Epithelial cell of proximal tubule (primary cell): ENCODE measurements at places on chromosomes 7 and 10.
A peak's percentile ranks its signal among the peaks of the same experiment; 100 is the strongest.

DNA sequence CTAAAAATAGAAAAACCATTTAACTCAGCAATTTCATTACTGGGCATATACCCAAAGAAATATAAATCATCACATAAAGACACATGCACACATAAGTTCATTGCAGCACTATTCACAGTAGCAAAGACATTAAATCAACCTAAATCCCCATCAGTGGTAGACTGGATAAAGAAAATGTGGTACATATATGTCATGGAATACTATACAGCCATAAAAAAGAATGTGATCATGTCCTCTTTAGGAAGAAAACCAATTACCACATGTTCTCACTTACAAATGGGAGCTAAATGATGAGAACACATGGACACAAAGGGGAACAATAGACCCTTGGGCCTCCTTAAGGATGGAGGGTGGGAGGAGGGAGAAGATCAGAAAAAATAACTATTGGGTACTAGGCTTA, 36.0 kb upstream of the ACBD5 start:
- DNase-seq: no peak

DNA sequence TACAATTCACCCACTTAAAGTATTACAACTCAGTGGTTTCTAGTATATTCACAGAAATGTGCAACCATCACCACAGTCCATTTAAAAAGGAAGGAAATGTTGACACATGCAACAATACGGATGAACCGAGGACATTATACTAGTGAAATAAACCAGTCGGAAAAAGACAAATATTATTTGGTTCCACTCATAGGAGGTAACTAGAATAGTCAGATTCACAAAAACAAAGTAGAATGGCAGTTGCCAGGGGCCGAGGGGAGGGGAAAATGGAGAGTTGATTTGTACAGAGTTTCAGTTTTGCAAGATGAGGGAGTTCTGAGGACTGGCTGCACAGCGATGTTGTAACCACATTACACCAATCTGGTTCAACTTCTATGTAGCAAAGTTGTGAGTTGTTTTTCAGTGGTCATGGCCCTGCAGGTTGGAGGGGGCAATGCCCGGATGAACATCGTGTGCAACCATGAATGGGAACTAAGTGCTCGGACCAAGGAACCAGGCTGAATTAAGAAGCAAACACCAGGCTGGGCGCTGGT, 17.6 kb upstream of the TNPO3 start:
- no peak for DNase-seq

GRCh38 chr10:2543142-2543886, 524.0 kb upstream of the PFKP start:
- DNase-seq: no peak

GRCh38 chr10:88392222-88392621, 190.9 kb downstream of the RNLS start:
- no peak for DNase-seq

- DNase-seq: no peak
These were observed 32.5 kb upstream of the EIF4H start for GRCh38 chr7:74141705-74142104.

- DNase-seq: no peak
These were observed 82.4 kb downstream of the THSD7A start for GRCh38 chr7:11749629-11750028.

DNA sequence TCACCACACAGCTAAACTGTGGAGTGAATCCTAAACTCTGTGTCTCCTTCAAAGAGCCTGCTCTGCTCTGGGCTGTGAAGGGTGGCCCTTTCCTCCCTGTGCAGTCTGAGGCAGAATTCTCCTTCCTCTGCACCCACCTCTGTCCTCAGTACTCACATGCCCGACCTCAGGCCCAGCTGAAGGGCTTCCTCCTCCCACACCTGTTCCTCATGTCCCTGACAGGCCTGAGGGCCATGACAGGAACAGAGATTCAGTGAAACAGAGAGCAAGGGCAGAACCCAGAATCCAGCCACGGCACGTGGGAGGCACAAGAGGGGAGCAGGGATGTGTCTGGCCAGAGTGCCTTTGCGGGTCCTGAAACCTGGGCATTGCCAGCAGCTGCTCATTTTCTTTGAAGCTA, 13.9 kb downstream of the CREB3L2 start:
- DNase-seq: no peak

DNA sequence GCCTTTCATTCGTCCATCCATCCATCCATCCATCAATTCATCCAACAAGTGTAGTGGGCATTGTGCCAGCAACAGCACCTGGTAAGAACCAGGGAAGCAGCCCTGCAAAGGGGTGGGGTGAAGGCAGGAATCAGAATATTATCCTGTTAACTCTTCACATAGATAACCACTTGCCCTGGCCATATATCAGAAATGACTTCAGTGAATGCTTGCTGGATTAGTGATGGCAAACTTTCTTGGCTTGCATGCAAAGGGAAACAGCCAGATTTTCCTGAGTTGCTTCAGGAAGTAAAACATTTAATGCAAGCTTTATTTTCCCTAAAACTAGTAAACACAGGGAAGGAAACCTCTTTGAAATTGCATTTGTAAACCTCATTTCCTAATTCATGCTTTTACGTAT, 743 bp downstream of the OR2A5 start:
- DNase-seq: no peak

- no peak for DNase-seq
These were observed 5.1 kb downstream of the AKR1E2 start for GRCh38 chr10:4831091-4831490.

DNA sequence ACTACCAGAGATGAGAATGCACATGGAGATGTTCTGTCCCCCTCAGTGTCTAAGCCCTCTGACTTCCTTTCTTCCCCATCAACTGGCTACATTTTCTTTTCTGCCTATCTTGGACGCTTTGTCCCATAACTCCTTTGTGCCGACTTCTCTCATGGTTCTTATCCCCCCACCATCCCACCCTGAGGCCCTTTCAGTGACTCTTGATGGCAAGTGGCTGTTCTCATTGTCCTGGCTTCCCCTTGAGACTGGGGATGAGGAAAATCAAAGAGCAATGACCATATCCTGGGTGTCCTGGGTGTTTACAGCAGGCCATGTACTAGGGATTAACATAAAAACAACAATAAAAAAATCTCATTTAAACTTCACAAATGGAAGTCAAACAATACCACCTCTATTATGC, 18.8 kb upstream of the GGCT start:
- no peak for DNase-seq

DNA sequence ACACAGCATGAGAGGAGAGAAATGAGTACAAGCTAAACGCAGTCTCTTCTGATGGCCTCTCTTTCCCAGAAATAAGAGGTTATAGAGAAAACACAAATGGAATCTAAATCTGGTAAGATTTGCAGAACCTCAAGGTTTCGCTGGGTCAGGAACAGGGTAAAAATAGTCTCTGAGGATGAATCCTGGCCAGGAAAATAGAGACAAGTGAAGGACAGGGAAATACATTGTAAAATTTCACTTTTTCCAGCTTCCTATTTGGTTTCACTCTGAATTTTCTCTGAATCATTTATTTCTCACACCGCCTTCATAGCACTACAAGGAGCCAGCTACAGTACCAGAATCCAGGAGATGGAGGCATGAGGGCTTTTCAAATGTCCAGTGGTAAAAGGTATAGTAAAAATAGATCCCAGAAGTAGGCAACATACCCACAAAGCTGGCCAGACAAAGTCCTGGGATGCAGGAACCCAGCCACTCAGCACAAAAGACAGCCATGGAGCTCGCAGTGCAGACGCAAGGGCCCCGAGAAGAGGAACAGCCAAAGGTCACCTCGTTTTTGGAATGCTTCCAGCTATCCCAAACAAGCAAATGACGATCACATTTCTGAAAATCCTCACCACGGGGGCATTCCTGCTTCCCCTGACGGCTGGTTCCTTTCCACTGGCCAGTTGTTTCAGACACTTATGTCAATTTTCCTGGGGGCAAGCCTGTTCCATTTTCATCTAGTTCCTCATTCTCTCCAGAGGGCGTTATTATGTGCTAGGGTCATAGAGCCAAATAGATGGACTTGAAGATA, 21.5 kb upstream of the IKZF1 start:
- no peak for DNase-seq

- DNase-seq: no peak
These were observed 45.1 kb downstream of the KCNMA1 start for GRCh38 chr10:77592510-77592909.

GRCh38 chr7:24576171-24577025, 3.1 kb downstream of the PALS2 start:
- DNase-seq: no peak

DNA sequence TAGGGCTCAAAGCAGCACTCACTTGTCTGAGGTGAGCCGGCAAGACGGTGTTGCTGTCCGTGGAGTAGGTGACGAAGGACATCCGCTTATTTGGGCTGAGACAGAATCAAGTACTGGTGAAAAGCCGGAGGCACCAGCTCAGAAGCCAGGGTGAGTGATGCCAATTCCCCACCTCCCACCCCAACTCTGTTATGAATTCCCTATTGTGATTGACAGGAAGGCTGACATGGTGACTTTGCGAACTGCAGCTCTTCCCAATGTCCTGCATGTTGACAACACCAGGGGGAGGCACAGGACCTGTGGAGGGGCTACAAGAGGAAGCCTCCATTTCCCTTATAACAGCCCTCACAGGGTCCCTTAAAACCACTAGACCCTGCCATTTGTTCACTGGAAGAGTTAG, 52.3 kb upstream of the MSMB start:
- no peak for DNase-seq

GRCh38 chr10:27558612-27559020, 54.5 kb downstream of the RAB18 start:
- DNase-seq: peak; percentile 13

DNA sequence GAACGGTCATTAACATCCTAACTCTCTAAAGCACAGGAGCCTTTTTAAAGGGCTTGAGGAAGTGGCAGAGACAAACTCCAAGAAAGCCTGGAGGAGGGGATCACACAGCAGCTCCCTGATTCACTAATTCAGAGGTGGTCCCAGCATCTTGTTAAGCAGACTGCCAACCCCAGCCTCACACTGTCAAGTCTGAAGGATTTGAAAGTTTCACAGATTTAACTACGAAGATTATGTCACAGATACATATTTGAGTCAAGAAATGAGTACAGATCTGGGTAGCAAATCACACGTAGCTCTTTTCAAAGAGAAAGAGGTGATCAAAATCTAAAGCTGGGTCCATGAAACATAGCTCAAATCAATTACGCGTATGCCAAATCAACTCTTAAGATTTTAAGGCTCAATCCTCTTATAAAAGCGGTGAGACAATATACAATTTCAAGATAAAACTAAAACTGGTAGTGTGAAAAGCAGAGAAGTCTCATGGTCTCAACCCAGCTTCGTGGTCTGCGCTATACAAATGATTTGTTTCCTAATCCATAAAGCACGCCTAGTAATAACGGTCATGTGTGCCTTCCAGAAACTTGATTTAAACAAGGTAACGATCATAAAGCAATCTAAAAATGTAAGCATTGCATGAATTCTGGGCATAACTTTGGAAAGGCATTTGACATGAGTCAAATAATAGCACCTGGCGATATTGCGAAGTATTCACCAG, 229.9 kb upstream of the MKLN1 start:
- DNase-seq: no peak

- DNase-seq: no peak
These were observed 139.7 kb upstream of the PTER start for GRCh38 chr10:16297069-16297468.

DNA sequence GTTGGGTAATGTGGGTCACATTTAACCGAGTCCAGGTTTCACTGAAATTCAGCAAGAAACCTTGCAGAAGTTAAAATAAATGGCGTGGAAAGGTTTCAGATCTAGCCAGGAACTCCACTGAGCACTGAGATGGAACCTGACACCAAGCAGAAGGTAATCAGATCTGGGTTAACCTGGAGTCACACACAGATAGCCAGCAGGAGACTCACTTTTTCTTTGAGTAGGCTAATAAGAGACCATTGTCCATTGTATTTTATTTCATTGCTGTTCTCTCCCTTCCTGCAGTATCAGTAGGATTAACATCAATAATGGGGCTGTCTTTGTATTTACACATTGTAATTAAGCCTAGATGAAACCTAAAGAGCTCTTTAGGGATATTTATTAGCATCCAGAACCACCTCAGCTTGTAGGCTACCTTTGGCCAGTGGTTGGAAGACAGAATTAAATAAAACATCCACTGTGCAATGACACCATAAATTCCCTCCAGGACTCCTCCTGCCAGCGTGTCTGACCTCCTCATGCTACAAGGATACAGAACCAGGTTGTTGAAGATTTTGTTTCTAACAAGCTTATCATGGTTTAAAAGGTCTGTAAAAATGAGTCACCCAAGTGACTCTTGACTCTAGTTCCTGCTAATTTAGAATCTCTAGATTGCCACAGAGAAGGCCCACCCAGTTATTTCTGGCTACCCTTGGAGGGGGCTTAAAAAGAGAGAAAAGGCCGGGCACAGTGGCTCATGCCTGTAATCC, 151.1 kb downstream of the SORCS1 start:
- no peak for DNase-seq

DNA sequence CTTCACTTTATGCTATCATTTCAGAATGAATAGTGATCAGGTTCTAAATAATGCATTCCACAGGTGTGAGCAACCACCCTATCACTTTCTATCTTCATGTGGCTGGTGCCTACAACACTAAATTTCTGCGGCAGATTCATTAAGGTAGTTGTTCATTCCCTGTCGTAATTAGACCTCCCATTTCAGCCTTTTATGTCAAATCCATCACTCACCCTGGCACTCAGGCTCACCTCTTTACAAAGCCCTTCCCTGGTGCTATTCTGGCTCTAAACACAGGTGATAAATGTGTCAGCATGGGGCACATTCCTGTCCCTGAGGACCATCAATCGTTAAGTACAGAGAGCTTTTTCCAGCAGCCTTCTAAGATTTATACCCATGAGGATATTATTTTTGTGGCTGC, 300.0 kb upstream of the C7orf33 start:
- no peak for DNase-seq

GRCh38 chr10:44261710-44262455, 123.0 kb downstream of the CXCL12 start:
- no peak for DNase-seq

- no peak for DNase-seq
These were observed 13.4 kb downstream of the NOC3L start for GRCh38 chr10:94349327-94349726.

DNA sequence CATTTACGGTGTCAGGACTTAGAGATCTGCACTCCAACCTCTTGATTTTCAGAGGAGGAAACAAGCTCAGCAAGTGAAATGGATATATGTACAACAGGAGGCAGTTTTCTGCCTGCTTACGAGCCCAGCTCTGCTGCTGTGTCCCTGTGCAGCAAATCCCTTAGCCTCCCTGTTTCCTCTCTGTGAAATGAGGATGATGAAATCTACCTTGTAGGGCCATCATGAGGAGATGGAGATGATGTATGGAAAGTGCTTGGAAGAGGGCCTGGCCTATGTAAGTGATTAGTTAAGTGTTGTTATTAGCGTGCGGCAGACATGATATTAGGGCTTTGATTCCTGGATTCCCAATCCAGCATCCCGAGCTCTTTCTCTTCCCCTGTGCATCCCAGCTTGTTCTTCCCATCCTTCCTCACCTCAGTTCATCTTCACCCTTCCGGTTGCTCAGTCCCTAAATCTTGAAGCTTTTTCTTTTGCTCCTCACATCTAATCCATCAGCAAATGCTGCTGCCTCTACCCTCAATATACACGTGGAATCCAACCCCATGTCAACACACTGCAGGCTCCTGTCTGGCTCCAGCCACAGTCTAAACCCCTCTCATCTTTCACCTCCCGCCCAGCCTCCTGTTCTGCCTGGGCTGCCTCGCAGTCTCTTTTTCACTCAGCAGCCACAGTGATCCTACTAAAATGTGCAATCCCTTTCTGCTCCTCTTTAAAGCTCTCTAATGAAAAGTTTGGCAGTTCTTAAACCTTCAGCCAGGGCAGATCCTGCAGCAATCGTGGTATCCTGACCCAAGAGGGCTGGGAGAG, 113.8 kb downstream of the MARCHF5 start:
- no peak for DNase-seq
